HL-60 (cell line): ENCODE measurements at places on chromosomes 16 and 17.

GRCh38 chr16:10562361-10562899, 18.0 kb downstream of the EMP2 start:
- DNase-seq = no peak

DNA sequence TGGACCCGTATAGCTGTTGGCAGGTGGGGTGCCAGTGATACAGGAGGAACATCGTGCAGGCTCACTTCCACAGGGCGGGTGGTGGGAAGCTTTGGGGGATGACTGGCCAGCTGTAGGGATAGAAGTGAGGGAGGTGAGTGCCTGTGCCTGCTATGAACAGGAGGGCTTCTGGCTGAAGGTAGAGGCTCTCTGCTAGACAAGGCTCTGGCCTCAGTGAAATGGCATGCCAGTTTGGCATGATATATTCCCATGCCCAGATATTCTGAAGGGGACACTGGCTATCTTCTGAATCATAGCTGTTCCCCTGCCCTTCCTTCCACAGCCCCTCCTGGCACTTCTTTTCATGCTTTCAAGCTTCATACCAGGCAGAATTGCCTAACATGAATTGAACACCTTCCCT, 19.1 kb downstream of the PHAF1 start:
- no peak for DNase-seq

DNA sequence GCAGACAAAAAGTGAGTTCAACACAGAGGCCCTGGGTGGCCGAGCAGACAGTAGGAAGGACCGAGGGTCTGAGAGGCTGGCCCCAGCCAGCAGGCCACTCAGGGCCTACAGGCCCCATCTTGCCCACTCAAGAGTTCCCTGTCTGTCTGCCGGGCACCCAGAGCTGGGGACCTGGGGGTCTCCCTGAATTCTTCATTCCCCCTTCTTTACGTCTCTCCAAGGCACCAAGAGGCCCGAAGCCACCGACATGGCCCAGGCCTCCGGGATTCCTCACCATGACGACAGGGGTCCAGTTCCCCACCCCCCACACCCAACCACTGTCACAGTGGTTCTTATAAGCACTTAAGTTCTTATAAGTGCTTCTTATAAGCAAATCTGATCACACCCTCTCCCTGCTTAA, 49.2 kb downstream of the NOS2 start:
- no peak for DNase-seq

GRCh38 chr17:43092901-43093300, 32.3 kb downstream of the BRCA1 start:
- no peak for DNase-seq

DNA sequence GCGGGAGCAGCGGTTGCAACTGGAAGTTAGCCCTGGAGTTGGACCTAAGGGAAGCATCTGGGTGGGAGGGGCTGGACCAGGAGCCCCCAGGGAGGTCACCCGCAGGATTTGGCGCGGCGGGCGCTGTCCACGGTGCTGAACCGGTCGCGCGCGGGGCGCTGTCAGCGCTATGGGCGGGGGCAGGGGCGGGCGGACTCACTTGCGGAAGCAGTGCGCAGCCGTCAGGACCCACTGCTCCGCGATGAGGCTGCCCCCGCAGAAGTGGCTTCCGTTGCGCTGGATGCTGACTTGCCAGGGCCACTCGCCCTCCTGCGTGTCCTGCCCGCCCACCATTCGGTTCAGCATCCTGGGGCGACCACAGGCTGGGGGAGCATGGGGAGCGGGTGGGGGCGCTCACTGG, 4.5 kb downstream of the PRSS27 start:
- peak; percentile 73 for DNase-seq

GRCh38 chr17:7380321-7380720, 568 bp upstream of the TNK1 start:
- no peak for DNase-seq

GRCh38 chr17:27532269-27533263, 76.3 kb downstream of the KSR1 start:
- DNase-seq = peak; percentile 98

DNA sequence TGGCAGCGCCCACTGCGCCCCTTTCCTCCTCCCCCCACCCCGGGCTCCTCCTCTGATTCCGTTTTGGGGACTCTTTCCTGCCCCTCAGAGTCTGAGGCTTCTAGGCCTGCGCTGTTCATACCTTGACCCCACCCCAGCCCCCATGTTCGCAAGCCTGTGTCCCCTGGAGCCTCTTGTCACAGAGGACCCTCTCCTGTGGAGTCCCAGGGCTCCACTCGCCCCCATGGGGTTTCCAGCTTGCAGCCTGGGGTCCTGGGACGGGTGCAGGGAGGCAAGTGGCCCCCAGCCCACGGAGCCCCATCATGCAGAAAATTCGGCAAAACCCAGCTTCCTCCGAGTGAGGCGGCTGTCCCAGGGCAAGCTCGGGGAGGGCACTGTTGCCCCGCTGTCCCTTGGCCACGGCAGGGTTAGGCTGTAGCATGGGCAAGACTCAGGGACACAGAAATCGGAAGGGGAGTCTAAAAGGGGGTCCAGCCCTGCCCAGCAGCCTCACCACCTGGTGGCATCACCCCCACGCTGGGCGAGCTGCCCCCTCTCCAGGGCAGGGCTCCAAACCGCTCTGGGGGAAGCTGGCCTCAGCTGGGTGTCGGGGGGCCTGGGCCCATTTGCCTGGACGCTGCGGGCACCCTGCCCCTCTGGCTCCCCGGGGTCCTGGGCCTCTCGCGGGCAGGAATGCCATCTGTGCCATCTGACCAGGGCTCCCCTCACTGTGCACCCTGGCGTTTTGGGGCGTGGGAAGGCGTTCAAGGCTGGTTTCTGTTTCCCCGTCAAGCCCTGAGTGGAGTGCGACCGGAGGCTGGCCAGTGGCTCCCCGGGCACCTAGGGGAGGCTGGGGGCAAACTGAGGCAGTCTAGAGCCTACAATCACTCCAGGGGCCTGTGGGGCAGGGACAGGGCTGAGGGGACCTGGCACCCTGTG, 11.5 kb upstream of the BAHCC1 start:
- DNase-seq = no peak

GRCh38 chr17:30092886-30093285, 23.7 kb upstream of the NSRP1 start:
- DNase-seq = no peak

DNA sequence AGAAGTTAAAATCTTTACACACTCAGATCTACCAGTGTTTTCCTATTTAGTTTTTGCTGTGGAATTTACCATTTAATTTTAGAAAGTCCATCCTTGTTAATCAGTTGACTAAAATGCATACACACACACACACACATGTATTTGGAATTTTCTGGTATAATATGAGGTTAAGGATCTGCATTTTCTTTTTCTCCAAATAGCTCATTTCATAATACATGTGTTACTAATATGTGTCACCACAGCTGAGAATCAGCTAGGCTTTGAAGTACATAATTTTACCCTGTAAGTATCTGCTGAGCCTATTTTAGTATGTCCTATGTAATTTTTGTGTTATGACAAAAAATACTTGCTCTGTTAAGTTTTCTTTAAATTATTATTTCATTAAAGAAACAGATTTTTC, 143.2 kb downstream of the PHKB start:
- no peak for DNase-seq

DNA sequence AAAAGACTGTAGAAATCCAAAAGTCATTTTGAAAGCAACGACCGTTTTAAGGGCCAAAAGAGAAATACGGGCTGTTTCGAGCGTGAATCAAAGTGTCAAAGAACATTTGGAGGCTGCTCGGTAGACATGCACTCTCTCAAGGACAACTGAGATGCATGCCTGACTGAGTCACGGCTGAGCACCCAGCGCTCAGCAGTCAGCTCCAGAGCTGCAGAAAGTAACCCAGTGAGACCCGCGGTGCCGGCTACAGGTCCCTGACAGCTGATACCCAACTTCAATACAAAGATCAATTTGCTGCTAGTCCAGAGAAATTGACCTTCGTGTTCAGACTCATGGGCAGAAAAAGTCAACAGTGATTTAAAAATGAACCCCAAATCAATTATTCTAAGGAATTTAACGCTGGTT, 214.9 kb downstream of the STX8 start:
- no peak for DNase-seq

GRCh38 chr17:37430051-37430627, 23.5 kb downstream of the TADA2A start:
- DNase-seq = no peak

GRCh38 chr17:75885431-75885830, 7.0 kb upstream of the TRIM47 start:
- no peak for DNase-seq

GRCh38 chr16:89722392-89723278, 1.3 kb downstream of the ZNF276 start:
- DNase-seq = peak; percentile 60

DNA sequence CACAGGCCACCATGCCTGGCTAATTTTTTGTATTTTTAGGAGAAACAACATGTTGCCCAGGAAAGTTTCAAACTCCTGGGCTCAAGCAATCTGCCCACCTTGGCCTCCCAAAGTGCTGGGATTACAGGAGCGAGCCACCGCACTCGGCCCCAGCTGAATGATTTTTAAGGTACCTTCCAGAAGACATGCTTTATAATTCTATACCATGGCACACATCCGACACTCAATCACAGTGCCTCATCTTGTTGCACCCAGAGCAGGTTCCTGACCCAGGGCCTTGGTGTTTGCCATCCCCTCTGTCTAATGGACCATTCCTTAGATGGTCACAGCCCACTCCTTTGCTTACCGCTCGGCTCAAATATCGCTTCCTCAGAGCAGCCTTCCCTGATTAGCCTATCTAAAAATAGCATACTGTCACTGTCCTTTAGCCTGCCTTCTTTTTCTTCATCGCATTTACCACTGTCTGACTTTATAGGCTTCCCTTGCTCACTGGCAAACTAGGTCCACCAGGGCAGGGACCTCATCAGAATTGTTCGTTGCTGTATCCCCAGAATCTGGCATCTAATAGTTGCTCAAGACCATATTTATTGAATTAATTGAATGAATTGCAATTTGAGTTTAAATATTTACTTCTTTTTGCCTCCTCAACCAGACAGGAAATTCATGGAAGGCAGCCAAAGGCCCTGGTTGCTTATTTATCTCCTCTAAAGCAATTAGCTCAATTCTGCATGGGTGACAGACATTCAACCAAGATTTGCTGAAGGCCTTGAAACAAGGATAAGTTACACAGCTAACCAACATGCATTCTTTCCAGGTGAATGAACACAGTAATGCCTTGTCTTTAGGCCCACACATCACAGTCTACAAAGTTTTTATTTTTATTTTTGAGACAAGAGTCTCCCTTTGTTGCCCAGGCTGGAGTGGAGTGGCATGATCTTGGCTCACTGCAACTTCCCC, 6.3 kb upstream of the TENT4B start:
- DNase-seq = no peak

- peak; percentile 21 for DNase-seq
These were observed 3.6 kb upstream of the HS3ST3B1 start for GRCh38 chr17:14297161-14297851.

DNA sequence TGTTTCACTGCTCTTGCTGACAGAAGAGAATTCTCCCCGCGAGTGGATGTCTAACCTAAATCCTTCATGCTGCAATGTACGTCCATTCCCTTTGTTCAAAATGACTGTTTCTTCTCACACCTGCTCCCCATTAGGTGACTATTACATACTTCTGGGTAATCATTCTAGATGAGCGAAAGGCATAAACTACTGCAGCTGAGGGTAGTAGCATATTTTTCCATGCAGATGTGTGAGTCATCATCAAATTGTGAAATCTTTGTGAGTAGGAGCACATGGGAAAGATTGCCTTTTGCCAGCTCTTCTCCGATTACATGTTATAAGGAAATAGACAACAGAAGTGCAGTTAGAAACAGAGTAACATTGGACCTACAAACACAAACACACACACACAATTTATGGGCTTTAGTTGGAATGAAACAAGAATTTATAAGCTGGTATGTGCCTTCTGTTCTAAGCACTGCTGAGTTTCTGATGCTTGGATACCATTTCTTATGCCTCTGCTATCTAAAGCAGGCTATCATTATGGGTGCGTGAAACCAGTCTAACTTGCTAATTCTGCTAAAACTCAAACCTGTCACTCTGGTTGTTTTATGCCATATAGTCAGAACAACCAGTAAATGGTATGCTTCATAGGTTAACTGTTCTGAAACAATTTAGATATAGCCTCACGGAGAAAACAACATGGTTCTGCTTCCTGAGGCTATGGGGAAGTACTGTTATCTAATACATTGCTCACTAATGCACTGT, 346.9 kb upstream of the PSMD7 start:
- no peak for DNase-seq

- no peak for DNase-seq
These were observed 492 bp downstream of the SLC25A39 start for GRCh38 chr17:44324092-44324570.

- DNase-seq = no peak
These were observed 33.8 kb downstream of the ESRP2 start for GRCh38 chr16:68202091-68202519.

GRCh38 chr17:70127221-70127873, 42.0 kb upstream of the KCNJ2 start:
- no peak for DNase-seq

- no peak for DNase-seq
These were observed 2.3 kb upstream of the CBX8 start for GRCh38 chr17:79799174-79799537.

DNA sequence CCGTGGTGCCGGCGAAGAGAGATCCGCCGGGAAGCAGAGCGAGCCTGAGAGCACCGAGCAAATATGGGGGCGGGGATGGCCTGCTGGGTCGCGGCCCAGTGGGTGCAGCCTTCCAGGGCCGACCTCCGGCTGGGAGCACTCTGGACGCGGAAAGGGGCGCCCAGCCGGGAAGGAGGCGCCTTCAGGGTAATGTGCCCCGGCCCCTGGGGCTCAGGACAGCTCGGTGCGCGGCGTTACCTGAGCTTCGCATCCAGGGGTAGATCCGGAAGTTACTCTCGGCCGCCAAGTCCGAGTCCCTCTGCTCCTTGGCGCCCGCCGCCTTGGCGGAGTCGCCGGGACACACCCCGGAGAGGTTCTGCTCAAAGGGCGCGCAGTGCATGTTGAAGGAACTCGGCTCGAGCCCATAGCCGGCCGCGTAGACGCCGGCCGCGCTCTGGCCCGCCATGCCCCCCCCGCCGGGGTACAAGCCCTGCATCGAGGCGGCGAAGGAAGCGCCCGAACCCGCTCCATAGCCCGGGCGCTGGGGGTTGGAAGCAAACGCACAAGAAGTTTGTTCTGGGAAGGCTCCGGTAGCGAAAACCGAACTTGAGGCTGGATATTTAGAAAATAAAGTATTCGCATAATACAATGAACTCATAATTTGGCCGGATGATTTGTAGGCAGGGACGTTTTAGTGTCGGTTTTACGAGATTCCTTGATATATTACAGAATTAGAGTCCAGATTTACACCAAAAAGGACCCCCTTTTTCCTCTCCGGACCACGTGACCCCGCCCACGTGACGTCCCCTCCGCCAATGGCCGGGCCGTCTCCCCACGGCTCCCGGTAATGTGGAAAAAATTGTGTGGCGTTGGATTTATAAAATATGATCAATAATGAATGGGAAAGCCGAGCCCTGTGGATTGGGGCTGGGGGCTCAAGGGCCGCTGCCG, at the start of gene HOXB7:
TSS of gene HOXB7 (minus strand) at position 736 of the 930 bp plus-strand sequence. CDS start at position 637, 99 bp downstream.
- DNase-seq = no peak

DNA sequence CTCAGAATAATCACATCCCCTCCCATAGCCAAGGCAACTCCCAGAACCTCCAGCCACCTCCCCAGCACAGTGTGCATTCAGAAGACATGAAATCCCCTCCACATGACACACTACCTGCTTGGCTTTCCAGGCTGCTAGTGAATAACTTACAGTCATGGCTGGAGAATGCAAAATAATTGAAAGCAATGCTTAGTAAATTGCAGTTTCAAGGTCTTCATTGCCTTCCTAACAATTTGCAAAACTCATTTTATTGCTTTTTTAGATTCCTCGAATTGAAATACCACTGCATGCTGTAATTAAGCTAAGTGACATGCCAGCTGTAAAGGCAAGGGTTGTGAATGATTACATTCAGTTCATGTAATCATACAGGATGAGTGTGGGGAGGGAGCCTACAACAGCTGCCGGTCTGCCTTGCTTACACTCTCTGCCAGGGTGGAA, 29.0 kb upstream of the HOXB13 start:
- no peak for DNase-seq

- DNase-seq = peak; percentile 87
These were observed 29.4 kb downstream of the IRF8 start for GRCh38 chr16:85928401-85928820.
